ENCODE measurements at places on chromosomes 7 and 10. TPM values are rescaled to one million over a fixed set of nuclear protein-coding genes. Genes with fewer than 3 reads are reported as not detected.

The OPN4 gene
- 0.29 TPM for polyA plus RNA-seq

The FGFBP3 gene
- 0.66 TPM for polyA plus RNA-seq

The PON3 gene
- 2.7 TPM for polyA plus RNA-seq

The IRF5 gene
- 1.3 TPM for polyA plus RNA-seq

The SPDYE8 gene
- polyA plus RNA-seq: not detected

The PRF1 gene
- 1.5 TPM for polyA plus RNA-seq

GRCh38 chr10:80100861-80101695, 22.6 kb downstream of the TMEM254 start:
- DNase-seq: no peak

GRCh38 chr7:131370523-131370968, 42.9 kb downstream of the MKLN1 start:
- DNase-seq: no peak

GRCh38 chr10:126080879-126081411, 184.6 kb downstream of the FANK1 start:
- no peak for DNase-seq

GRCh38 chr7:114534953-114535352, 120.3 kb downstream of the FOXP2 start:
- DNase-seq: no peak

DNA sequence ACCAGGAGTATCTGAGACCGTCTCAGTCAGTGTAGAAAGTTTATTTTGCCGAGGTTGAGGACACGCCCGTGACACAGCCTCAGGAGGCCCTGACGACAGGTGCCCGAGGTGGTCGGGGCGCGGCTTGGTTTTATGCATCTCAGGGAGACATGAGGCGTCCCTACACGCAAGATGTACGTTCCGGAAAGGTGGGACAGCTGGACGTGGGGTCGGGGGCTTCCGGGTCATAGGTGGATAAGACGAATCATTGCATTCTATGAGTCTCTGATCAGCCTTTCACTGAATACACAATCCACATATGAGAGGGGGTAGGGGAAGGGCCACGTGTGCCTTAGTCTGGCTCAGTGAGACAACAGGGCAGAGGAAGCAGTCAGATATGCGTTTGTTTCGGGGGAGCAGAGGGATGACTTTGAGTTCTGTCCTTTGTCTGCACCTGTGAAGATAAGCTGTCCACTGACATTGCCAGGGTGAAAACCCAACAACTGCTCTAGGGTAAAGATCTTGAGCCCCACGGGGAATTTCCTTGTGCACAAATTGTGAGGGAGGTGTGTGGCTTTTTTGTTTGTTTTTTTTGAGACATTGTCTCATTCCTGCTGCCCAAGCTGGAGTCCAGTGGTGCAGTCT, 66.2 kb downstream of the DNAJB6 start:
- no peak for DNase-seq

DNA sequence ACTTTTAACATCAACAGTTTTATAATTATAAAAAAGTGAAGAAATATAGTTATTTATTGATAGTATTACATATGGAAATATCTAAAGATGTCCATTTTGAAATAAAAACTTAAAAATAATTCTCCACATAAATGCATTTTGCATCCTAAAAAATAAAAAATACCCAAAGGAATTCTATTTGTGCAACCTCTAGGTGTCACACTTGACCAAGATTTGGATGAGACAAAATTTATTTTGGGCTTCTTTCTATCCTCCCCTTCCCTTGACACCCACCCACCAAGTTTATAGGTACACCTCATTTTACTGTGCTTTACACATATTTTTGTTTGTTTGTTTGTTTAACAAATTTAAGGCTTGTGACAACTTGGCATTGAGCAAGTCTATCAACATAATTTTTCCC, 3.3 kb upstream of the THSD7A start:
- DNase-seq: no peak

- no peak for DNase-seq
Measured at GRCh38 chr10:114607358-114607998, 50.6 kb downstream of the ABLIM1 start.

GRCh38 chr7:4633012-4633411, 49.1 kb upstream of the FOXK1 start:
- DNase-seq: no peak

DNA sequence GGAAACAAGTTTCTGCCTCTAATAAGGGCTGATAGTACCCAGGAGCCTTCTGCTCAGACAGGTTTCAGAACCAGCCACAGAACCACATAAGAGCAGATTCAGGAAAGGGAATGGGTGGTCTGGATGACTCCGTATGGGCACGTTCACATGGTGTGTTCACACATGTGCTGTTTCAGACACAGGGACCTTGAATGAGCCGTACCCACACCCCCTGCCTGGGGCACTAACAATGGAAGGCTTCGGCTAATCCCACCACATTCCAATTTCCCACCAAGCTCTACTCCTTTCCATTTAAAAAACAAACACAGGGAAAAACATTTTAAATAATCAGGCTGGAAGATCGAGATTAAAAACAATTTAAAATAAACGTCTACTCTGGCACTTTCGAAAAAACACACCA, 217.3 kb downstream of the GRID1 start:
- DNase-seq: no peak

- DNase-seq: no peak
Measured at GRCh38 chr7:137577184-137577583, 233.7 kb upstream of the PTN start.

DNA sequence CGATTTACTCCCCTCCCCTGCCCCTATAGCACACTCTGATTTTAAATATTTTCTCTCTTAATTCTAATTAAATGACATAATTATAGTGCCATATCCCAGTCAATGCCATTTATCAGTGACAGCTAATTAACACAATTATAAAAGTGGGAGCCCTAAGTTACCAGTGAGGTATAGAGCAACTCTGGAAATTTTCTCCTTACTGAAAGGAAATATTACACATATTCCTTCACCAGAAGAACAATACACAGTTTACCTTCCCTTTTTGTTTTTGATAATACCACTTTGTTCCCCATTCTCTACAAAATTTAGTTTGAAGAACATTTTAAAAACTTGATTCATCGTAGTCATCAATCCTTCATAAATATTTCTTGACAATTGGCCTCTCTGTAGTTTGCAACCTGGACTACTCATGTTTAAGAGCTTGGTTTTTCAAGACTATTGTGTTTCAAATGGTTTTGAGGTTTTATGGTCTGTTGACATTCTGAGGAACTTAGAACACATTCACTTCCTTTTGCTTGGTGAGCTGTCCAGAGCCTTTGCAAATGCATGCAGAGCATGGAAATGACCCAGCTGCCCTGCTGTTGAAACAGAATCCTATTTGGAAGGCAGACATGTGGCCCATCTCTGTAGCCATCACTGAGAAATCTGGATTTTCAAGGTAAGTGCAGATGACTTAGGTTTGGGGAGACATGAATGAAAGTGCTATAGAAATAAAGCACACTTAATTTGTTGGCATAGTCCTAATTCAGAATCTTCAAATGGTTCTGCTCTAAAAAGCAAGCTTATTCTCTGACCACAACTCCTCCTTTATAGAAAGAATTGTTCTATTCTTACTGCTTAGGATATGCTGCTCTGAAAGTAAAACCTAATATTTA, at the start of gene GPR141:
GPR141 (plus strand) TSS at position 521 of the 875 bp plus-strand sequence. CDS start 56,628 bp downstream, outside the sequence.
- no peak for DNase-seq

- DNase-seq: no peak
Measured at GRCh38 chr10:114576132-114576487, 82.0 kb downstream of the ABLIM1 start.

DNA sequence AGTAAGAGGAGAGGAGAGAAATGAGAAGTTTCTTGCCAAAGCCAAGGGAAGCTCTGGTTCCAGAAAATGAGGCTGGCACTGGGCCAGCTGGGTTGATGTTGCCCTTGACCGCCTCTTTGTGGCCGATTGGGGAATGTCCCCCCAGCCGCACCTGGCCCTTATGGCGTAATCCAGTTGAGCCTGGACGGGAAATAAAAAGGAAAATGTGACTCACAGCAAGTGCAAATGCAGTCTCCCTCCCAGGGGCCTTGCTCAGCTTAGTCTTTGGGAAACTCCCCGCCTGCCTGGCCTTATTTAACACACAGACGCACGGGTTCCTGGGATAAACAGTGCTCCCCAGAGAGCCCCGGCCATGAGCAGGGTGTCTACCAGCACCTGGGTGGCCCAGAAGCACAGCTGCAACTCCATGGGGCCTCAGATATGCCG, 174.8 kb downstream of the KIAA1217 start:
- DNase-seq: peak; percentile 79

DNA sequence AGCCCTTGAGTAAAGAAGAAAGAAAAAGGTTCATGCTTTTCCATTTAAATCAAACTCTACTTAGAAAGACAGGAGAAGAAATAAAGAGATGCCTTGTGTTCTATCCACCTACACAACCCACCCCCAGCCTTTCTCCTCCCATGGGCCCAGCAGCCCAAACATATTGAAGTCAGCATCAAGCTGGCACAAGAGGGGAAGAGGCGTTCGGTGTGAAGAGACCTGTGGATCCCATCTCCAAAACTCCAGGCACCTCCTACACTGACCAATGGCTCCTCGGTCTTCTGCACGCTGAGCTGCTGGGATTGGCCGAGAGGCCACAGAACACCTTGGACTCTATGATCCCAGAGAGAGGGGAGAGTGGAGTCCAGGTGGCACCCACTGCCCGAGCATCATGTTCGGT, 66.0 kb upstream of the CELF2 start:
- DNase-seq: no peak

DNA sequence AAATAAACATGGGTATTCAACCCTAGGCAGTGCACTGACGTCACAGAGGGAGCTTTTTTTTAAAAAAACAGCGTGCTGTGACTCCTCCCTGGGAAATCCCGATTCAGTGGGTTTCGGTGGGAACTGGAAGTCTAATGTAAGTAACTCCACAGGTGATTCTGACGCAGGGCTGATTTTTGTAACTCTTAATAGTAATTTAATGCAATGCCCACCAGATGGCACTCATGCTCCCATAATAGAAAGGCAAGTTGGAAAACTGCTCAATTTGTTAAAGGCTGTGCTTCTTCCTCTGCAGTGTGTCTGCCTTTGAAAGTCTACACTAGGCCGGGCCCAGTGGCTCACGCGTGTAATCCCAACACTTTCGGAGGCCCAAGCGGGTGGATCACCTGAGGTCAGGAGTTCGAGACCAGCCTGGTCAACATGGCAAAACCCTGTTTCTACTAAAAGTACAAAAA, 10.9 kb upstream of the RSU1 start:
- DNase-seq: peak; percentile 23

- no peak for DNase-seq
Measured at GRCh38 chr7:1807821-1808600, 137.9 kb downstream of the ELFN1 start.

DNA sequence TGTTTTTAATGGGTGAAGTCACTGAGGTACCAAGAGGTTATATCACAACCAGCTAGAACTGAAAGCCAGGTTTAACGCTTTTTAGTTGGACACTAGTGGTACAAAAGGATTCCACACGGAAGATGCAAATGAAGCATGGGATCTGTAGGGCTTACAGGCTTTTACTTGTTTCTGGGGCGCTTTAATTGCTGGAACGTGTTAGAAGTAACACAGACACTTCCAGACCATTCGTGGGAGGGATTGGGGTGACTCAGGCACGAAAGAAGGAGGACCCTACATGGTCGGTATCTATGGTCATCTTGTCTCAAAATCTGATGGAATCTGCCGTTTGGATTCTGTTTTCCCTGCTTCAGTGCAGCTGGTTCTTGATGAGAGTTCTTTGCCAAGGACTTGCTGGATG, 1.0 kb downstream of the YKT6 start:
- DNase-seq: no peak

DNA sequence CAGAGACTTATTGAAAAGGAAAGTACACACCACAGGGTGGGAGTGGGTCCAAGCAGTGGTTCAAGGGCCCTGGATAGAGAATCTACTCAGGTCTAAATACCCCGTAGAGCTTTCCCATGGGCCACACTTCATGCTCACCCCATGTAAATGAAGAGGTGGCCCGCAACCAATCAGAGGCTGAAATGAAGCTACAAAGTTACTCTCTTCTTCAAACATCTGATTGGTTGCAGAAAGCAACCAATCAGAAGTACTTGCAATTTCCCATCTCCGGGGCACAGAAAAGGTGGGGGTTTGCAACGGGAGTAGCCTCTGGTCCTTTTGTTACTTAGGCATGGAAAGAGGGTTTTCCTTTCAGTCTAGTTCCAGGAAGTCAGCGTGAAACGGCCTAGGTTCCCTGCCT, 15.2 kb upstream of the GALNTL5 start:
- DNase-seq: no peak

DNA sequence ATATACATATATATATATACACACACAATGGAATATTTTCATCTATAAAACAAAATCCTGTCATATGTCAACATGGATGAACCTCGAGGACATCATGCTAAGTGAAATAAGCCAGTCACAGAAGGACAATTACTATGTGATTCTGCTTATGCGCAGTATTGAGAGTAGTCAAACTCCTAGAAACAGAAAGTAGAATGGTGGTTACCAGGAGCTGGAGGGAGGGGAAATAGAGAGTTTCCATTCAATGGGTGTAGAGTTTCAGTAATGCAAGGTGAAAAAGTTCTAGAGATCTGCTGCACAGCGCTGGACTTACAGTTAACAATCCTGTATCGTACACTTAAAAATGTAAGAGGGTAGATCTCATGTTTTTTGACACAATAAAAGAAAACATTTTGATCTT, 181.9 kb downstream of the CDCA7L start:
- DNase-seq: no peak

- no peak for DNase-seq
Measured at GRCh38 chr7:106371629-106372028, 86.8 kb upstream of the NAMPT start.

DNA sequence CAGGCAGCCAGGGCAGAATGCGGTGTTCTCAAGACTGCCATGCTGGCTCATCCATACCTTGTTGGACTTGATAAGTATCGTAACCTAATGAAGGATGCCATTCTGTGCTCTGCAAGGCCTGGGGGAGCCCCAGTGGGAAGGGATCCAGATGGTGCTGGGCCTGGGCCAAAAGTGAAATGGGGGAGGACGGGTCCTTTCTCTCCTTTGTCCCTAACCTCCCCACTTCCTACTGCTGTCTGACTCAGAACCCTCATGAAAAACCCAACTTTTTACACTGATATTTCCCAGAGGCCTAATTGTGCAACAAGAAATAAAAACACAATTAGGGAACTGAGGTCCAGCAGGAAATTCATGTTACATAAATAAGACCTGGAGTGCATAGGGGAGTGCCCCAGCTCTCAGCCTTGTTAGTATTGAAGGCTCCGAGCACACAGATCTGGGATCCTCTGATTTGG, 193.7 kb upstream of the SVIL start:
- DNase-seq: no peak

DNA sequence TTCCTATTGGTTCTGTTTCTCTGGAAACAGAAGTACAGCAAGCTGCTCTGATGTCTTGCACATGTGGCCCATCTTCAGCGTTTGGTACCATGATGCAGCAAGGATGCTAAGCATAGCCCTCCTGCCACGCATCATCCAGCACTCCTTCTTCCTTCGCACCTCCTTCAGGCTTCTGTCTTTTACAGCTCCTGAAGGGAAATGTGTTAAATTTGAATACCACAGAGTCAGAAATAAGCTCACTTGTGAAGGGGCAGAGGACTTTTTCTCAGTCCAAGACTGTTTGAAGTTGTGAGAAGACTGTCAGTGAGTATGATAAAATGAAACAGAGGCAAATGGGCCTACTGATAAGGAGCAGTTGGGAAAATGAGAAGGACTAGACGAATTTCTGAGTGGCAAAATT, 20.7 kb downstream of the TSPAN13 start:
- no peak for DNase-seq
